Stimulated activated CD8-positive, alpha-beta memory T cell treated with anti-CD3 and anti-CD28 coated beads, Interleukin-2, amount 100 ng/mL, for 1 hour (primary cell): ENCODE measurements at places on chromosomes 1 and 21.

GRCh38 chr1:59214248-59215208 lies 82.4 kb upstream of the FGGY start:
- DNase-seq: no peak

- DNase-seq: no peak
Observed at GRCh38 chr1:69315823-69316222, 251.9 kb upstream of the LRRC7 start.

DNA sequence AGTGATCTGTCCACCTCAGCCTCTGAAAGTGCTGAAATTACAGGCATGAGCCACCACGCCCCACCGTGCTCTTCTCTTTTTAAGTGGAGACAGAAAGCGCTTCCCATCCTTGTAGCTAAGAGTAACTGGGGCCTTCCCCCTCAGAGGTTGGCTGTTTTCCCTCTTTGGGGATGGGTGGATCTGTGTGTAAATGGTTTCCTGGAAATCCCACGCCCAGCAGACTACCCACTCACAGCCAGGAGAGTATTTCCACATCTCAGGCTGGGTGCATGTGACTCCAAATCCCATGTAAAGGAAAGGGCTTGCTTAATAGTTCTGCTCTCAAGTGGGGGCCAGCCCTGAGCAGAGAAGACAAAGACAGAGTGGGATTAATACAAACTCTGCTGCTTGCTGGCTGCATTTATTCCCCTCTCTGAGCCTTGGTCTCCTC lies 19.6 kb upstream of the TCEA3 start:
- no peak for DNase-seq

GRCh38 chr1:20109223-20109856 lies 10.0 kb downstream of the PLA2G2D start:
- DNase-seq: no peak

DNA sequence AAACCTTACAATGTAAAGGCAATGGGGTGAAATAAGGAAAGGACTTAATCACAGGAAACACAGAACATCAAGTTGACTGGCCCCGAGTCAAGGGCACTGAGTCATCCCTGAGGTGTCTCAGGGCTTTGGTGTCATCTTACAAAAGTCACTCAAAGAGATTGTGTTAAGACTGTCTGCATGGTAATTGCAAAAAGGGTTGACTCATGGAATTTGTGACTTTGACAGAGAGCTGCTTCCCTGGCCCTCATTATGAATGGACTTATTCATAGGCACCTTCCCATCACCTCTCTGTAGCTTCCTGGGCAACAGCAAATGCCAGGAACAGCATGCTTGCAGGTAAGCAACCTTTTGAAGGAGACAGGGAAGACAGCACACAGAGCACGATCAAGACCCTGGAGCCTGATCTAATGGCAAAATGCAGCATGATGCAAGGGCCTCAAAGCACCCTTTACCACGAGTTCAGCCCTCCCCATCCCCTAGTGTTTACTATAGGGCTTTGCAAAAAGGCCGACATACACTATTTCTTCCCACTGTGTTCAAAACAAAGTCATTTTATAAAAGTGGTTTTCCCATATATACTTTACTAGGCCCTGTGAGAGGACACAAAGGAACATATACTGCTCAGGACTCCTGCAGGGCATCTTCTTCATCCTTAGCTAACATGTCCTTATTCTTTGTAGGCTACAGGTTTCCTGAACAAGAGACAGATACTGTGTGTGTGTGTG lies 17.1 kb downstream of the ZP4 start:
- no peak for DNase-seq

DNA sequence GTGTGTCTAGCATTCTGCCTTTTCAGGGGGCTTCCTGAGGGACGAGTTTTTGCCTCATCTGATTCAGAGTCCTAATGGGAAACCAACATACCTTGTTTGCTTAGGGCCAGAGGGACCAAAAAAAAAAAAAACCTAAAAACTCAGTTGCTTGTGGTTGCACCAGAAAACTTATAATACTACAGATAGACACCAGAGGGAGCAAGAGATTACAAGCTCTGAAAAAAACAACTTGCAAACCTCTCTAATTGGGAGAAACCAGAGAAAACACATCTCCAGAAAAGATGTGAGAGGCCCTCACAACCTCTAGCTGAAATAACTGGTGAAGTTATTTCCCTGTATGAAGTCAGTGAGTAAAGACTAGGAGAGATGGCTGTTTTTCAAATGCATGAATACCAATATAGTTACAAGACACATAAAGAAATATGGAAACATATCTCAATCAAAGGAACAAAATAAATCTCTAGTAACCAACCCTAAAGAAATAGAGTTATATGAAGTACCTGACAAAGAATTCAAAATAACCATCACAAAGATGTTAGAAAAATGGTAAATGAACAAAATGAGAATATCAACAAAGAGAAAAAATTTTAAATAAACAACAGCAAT lies 233.7 kb upstream of the NFIA start:
- no peak for DNase-seq

- no peak for DNase-seq
Observed at GRCh38 chr1:55337801-55338447, 122.8 kb upstream of the USP24 start.

DNA sequence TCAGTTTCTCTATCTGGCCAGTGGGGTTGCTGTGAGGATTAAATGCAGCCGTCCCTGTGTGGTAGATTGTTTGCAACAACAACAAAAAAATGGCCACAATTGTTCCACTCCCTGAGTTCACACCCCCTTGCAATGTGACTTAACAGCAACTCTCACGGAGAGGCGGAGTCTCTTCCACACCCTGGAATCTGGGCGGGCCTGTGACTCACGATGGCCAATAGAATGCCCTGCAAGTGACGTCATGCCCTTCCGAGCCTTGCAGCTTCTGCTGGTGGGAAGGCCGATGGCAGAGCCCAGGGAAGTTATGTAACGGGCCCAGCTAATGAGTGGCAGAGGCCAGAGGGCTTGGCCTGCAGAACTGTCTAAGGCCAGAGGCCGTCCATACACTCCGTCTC lies 87.9 kb downstream of the RIPK4 start:
- no peak for DNase-seq

- DNase-seq: no peak
Observed at GRCh38 chr1:20602851-20603450, 14.1 kb downstream of the CDA start.

- DNase-seq: no peak
Observed at GRCh38 chr1:21200767-21201166, 24.1 kb upstream of the EIF4G3 start.

GRCh38 chr1:64223329-64224151 lies 20.1 kb downstream of the UBE2U start:
- no peak for DNase-seq

- no peak for DNase-seq
Observed at GRCh38 chr1:192559115-192560006, 16.2 kb upstream of the RGS1 start.

GRCh38 chr21:20424943-20425342 lies 573.3 kb upstream of the NCAM2 start:
- DNase-seq: no peak

DNA sequence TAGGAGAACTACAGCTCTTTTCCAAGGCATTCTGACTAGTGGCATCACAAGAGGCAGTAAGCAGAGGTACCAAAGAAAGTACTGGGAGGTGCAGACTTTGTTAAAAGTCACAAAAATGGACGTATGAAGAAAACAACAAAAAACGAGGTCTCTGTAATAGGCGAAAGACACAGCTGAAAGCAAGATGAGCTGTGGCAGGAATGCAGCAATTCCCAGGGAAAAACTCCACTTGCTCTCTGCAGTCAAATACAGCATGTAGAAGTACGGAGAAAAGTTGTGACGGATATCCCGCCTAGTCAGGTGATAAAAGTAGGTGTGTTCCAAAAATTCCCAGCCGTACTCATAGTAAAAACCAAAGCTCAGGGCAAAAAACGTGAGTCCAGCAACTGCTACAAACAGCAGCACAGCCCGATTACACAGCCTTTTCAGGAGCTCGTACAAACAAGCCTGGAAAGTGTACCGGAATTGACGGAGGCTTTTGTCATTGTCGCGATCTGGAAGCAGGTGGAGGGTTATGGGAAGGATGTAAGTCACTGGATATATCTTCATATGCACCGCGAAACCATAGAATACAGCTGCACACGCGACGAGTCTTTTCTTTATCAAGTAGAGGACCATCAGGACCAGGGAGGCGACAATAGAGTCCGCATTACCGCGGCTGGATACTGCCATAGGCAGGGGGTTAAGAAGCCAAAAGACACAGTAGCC lies 979 bp downstream of the PIGM start:
- DNase-seq: no peak

DNA sequence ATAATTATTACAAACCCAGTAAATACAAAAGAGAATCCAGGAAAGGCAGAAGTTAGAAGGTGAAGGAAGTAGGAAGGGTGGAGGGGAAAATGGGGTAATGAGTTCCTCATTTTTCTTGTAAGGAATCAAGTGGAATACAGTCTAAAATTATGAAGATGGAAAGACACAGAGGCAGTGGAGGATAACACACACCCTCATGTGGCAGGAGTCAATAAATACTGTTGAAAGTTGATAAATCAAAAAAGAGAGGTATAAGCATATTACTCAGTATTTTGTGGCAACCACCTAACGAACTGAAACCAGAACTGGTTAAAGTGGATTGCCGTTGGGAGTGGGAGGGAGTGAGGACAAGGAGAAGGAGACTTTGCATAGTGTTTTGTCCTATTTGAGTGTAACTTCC lies 78.6 kb upstream of the SLC44A3 start:
- no peak for DNase-seq

DNA sequence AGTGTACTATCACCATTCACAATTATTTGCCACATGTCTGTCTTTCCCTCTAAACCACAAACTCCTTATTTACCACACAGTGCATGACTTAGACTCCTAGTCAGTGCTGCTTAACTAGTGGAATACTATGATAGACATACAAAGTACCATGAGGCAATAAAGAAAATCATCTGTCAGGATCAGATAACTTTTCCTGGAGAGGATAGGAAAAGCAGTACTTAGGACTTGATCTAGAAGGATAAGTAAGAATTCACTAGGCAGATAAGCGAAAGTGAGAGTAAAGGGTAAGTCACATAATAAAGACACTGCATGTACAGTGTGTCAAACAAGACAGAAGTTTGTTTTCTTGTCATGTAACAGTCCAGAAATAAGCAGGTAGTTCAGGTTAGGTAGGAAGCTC lies 21.2 kb upstream of the TSPAN1 start:
- no peak for DNase-seq

DNA sequence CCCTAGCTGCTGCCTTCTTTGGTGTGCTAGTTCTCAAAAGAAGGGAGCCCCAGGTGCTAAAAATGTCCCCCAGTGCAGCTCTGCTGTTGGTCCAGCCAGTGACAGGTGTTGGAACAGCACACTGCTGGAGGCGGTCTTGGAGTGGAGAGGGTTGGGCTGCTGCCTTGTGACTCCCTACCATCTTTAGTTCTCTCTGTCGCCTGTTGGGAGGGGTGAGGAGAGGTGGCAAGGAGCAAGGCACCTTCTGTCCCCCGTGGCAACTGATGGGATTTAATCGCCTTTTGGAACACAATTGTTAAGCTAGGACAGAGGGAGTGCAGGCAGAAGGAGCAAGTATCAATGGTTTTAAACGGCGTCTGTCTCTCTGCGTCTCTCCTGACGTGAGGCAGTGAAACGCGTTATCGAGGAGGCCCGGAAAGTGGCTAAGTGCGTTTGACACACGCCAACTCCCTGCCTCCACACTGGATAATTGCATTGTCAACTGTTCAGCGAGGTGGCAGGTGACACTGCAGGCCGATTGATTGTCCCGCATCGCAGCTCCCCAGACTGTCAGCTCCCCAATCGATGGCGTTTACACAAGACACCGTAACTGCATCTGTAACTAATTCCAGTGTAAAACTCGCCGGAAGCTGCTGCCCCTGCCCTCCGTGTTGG lies 34.0 kb downstream of the TMEM53 start:
- no peak for DNase-seq

DNA sequence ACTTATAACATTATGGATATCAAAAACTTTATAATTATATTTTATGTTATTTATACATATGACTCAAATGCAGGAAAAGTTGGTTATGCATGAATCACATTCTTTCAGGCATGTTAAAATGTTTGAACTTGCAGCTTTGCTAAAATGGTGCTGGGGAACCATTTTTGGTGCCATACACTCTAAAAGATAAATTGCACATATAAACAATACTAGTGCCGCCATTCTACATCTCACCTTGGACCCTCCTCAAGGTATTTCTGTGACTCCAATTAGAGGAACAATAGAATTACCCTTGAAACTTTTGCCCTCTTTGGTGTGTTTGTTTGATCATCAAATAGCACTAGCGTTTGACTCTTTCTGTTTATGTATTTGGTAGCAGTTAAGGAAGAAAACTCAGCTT lies 997 bp downstream of the PRKACB start:
- DNase-seq: no peak

- DNase-seq: no peak
Observed at GRCh38 chr1:7089497-7089896, 304.2 kb downstream of the CAMTA1 start.

DNA sequence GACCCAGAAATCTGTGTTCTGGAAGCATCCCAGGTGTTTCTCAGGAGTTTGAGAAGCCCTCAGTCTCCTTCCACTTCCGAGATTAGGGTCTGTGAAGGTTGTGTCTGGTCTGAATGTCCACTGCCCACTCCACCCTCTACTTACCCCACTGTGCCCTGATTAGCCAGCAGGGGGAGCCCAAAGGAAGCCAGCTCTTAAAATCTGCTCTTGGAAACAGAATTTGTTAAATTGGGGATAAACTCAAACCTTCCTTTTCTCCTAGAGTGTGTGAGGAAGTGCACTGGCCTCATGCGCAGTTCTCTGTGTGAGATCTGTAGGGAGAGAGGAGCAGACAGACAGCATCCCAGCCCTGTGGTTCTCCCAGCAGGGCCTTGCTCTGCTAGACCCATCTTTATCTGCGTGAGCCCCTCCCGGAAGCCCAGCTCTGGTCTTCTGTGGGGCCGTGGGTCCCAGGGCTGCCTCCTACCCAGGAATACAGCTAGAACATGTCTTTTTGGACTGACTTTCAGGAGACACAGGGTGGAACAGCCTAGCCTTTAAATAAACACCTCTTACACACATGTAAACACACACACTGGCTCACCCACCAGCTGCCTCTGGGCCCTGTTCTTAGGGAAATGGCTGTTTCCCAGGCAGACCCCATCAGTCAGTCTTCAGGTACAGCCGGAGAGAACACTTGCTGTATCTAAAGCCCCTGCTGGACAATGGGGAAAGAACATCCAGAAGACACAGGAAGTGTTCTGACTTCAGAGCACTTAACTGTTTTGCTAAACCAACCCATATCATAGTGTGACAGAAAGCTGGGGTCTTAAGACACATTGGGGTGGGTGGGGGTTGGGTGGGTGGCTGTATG lies 52.2 kb downstream of the SMYD2 start:
- no peak for DNase-seq

- no peak for DNase-seq
Observed at GRCh38 chr1:1432274-1432950, 3.1 kb upstream of the VWA1 start.
